ENCODE measurements at places on chromosomes 7 and 10.
A peak's percentile ranks its signal among the peaks of the same experiment; 100 is the strongest.

DNA sequence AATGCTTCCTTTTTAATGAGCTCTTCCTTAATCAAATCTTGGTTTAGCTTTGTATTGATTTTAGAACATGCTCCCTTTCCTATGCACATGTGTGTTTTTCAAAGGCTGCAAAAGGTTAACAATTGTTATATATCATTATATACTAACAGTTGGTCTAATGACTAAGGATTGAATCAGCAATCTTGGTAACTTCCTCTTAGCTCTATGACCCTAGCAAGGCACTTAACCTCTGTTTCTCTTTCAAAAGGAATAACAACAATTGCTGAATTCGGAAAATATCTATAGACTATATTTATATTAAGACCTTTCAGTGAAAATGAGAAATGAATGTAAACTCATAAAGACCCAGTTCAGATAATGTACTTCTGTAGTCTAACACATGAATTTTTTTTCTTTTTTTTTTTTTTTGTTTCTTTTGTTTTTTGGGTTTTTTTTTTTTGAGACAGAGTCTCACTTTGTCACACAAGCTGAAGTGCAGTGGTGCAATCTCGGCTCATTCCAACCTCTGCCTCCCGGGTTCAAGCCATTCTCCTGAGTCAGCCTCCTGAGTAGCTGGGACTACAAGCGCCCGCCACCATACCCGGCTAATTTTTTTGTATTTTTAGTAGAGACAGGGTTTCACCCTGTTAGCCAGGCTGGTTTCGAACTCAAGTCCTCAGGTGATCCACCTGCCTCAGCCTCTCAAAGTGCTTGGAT lies 48.8 kb downstream of the HOXA1 start:
- no peak for DNase-seq

DNA sequence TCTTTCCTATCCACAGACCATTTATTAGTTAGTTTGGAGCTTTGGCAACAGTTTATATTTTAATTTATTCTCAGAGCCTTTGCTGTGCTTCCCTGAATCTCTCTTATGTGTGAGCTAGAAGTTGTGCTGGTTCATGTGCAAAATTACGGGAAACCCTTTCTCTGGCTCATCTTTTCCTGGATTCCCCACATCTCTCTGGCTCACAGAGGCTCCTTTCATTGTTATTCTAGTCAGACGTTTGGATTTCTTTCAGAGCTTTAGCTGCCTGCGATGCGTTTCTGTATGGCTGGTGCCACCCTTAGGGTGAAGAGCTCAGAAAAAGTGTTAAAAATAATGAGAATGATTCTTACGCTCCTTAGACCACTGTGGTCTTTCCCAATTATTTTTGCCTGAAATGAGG lies 53.3 kb downstream of the TPST1 start:
- DNase-seq, result no peak

DNA sequence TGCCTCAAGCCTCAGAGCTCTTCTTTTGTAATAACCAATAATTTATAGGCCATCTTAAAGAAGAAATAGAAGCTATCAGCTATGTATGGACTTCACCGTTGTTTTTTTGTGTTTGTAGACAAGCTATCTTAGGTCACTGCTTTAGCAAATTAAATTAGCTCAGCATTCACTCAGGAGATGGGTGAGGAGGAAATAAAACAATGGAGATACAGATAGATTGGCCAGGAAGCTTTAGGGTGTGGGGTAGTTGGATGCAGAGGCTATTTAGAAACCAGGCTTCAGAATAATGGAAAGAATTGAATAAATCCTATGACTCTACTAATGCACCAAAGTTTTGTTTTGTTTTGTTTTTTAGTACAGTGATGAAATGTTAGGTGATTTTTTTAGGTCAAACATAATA lies 66.1 kb downstream of the MDFIC start:
- DNase-seq, result no peak

DNA sequence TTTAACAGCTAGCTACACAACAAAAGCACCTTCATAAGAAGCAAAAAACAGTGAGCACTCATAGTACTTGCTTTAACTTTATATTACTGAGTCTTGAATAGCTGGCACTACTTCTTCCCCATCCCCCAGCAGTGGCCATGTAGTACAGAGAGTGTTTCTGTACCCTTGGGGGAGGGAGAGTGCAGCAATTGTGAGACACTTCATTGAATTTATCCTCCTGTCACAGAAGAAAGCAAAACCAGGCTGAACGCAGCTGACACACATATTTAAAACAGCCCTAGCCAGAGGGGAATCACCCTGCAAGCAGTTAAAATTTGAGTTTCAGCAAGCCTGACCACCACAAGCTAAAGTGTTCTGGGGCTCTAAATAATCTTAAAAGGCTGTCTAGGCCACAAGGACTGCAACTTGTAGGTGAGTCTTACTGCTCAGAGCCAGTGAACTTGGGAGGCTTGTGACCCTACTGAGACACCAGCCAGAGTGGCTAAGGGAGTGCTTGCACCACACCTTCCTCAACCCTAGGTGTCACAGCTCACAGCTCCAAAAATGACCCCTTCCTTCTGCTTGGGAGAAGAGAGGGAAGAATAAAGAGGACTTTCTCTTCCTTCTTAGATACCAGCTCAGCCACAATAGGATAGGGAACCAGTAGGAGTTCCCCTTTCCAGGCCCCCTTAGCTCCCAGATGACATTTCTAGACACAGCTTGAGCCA lies 97.7 kb upstream of the MEOX2 start:
- no peak for DNase-seq

GRCh38 chr10:71230656-71231025 lies 18.3 kb downstream of the UNC5B start:
- no peak for DNase-seq

DNA sequence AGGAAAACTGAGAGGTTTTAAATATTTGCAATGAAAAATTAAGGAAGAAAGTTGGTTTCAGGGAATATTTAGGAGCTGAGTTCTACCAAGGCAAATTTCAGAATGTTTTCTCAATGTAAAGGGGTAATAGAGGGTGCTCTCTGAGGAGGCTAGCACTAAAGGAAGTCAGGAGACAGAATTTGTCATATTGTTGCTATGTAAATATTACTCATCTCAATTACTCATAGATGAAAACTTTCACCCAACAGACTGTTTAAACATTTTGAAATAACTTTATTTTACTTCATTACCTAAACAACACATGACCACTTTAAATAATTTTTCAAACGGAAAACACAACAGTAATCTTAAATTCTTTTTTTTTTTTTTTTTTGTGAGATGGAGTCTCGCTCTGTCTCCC lies 274.8 kb upstream of the NRG3 start:
- DNase-seq, result no peak

GRCh38 chr7:24455813-24456525 lies 117.3 kb upstream of the PALS2 start:
- DNase-seq, result no peak

DNA sequence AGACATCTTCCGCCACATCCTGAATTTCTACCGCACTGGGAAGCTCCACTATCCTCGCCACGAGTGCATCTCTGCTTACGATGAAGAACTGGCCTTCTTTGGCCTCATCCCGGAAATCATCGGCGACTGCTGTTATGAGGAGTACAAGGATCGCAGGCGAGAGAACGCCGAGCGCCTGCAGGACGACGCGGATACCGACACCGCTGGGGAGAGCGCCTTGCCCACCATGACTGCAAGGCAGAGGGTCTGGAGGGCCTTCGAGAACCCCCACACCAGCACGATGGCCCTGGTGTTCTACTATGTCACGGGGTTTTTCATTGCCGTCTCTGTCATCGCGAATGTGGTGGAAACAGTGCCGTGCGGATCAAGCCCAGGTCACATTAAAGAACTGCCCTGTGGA lies 1.9 kb downstream of the KCND2 start:
- no peak for DNase-seq

GRCh38 chr10:21993360-21994001 lies 10.0 kb downstream of the DNAJC1 start:
- no peak for DNase-seq

- no peak for DNase-seq
These were observed 1.1 kb upstream of the TRIP6 start for GRCh38 chr7:100865938-100866728.

DNA sequence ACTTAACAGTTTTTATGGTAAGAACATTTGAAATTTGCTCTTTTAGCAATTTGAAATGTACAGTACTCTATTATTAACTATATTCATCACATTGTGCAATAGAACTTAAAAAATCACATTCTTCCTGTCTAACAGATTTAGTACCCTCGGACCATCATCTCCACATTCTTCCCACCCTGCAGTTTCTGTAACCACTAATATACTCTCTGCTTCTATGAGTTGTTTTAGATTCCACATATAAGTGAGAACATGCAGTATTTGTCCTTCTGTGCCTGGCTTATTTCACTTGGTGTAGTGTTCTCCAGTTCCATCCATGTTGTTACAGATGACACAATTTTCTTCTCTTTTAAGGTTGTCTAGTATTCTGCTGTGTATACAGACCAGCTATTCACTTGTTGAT lies 88.9 kb upstream of the SEC61G start:
- DNase-seq, result no peak

DNA sequence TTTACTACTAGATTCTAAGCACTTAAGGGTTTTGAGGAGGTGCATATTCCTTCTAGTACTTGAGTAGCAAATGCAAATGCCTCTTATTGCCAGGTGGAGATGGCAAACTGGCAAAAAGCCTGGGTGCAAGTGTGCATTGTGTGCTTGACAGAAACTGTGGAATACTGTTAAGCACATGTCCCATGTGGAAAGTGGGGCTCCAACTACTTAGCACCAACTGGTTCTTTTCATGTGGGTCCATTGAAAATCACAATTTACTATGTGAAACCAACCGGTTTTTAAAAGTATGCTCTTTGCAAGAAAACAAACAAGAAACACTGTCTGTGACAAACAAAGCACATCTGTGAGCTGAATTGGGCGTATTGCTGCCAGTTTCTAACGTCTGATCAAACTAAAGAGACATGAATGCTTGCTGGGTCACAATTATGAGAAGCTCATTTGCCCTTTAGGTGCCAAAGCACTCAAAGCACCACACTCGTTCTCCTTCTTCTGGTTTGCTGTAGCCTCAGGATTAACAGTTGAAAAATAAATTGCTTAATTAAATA lies 197.4 kb downstream of the SEMA3E start:
- DNase-seq, result no peak

DNA sequence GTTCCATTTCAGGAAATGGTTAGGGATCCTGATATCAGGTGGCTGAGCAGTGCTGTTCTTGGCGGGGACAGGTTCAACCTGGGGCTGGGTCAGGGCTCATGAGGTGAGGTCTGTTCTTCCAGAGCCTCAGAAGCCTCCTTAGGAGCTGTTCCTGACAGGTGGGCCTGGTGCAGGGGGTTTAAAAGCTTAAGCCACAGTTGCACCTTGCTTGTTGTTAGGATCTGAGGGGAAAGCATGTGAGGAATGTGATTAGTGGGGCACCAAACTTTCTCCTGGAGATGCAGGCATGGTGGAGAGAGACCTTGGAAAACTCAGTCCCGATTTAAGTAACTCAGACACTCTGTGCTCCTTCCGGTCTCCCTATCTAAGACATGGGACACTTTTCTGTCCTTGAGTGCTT lies 18.7 kb upstream of the CRHR2 start:
- DNase-seq, result no peak

GRCh38 chr10:15857107-15857575 lies 3.2 kb downstream of the MINDY3 start:
- no peak for DNase-seq

DNA sequence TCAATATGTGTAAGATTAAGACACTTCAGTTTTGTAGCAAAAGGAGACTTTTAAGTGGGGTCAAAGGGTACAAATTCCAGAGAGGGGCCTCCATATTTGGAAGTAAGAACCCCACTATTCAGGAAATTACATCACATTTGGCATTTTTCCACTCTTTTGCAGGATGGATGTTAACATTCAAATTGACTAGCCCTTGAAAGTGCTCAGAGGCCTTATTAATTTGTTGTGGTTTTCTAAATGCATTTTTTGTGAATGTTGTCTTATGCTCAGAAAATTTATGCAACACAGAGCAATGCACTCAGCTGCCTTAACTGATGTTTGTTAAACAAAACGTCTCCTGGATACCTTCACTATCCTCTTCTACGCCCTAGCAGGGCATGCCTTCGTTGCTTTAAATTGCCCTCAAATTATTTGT lies 50.9 kb upstream of the PDLIM1 start:
- no peak for DNase-seq

DNA sequence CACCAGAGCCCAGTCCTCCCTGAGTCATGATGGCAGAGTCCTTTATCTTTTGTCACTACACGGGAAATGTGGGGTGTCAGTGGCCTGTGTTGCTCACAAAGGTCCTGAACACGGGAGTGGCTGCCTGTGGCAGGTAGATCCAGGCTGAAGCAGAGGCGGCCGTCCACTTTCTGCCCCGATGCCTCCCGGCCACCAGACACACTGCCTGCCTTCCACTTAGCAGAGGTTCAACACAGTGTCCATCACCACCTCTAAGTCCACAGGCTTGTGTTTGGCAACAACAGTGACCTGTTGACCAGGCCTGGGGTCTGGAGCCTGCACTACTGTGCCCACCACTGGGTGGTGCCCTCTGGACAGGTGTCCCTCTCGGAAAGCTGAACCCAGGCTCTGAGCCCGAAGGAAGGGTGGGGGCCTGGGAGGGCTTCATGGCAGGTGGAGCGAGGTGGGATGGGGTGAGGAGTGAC lies 49.9 kb upstream of the CAMK2B start:
- no peak for DNase-seq

- DNase-seq, result no peak
These were observed 351.4 kb downstream of the MDFIC start for GRCh38 chr7:115273139-115273772.

- DNase-seq, result peak; percentile 27
These were observed 13.1 kb upstream of the SLC35B4 start for GRCh38 chr7:134329614-134330346.

DNA sequence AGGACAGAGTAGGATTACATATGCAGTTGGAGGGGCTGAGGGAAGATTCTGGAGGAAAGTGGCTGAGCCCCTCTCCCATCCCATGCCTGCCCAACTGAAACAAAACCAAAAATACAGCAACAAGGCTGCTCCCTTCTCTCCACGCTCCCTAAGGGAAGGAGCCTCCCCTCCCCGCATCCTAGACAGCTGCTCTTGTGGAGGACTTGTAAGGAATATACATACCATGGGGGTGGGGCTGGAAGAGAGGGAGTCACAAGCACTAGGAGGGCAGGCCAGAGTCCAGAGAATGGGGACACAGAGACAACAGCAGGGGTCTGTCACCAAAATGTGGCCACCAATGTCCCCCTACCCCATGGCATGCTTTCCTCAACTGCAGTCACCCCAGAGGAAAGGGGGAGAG lies 13.2 kb downstream of the LDB1 start:
- no peak for DNase-seq

- DNase-seq, result no peak
These were observed 141.6 kb downstream of the MGMT start for GRCh38 chr10:129608653-129609052.

GRCh38 chr7:14688208-14688607 lies 214.3 kb downstream of the DGKB start:
- no peak for DNase-seq

- no peak for DNase-seq
These were observed 5.1 kb downstream of the GNA12 start for GRCh38 chr7:2838873-2839578.

DNA sequence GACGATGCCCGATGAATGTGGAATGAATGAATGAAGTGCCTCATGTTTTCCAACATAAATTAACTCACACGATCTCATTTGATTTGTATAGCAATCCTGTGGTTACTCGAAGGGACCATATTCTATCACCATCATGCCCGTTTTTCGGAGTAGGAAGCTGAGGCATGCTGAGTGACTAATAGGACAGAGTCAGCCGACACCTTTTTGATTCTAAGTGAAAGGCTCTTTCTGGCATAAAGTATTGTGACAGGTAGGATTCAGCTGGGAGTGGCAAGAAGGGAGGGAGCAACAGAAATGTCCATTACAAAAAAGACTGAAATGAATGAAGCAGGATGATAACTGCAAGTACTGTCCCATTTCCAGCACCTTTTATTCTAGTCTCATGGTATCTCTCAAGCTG lies 55.7 kb downstream of the KLRG2 start:
- DNase-seq, result no peak
